AG20443 (cell line): ENCODE measurements at places on chromosomes 6 and 20.

- DNase-seq: peak; percentile 82
Observed at GRCh38 chr6:44074439-44074812, 52.8 kb downstream of the MRPL14 start.

DNA sequence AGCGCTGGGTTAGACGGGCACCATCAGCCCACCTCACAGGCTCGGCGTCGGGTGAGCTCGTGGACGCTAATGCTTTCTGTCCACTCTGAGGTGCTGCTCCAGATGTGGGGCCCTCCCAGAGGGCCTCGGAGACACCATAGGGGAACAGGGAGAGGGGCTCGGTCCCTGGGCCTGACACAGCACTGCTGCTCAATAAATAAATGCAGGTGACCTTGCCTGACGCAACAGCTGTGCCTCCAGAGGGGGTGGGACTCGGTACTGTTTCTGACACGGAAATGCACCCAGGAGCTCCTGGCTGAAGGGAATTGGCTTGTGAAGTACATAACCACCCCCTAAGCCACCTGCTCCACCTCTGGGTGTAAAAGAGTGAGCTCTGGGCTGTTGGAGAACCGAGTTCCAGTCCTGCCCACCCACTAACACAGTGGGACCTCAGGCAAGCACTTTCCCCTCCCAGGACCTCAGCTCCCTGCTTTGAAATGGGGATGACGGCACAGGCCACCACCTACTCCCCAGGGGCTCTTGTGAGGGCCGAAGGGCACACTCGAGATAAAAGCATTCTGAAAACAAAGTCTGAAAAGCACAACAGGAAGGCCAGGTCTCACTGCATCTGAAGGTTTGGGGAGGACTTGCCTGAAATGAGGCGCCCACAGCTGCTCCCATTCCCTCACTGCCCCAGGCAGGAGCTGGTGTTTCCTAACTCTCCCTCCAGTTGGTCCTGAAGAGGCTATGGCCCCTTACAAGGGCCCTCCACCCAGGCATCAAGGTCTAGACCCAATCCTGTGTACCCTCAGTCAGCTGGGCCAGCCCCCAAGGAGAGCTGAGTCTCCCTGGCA lies 6.7 kb downstream of the KCNK15 start:
- no peak for DNase-seq

DNA sequence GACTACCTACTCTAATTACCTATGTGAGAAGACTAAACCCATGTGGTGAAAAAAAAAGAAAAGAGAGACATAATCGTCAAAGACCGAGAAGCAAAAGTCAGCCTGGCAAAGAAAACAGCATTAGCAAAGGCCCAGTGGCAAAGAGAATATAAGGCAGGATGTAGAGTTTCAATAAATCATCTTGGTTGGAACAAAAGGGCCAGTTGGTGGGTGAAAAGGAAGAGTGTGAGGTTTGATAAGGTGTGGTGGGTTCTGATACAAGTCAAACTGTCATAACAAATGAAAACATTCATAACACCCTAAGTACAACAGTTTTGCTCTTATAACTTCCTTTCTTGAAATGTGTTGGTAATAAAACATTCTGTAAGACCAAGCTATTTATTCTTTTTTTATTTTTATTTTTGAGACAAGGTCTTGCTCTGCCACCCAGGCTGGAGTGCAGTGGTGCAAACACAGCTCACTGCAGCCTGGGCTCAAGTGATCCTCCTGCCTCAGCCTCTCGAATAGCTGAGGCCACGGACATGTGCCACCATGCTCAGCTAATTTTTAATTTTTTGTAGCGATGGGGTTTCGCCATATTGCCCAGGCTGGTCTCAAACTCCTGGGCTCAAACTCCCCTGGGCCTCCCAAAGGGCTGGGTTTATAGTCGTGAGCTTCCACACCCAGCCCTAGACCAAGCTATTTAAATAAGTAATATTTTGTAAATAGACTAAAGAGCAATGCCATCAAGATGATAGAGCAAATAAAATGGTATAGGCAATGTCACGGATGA lies 18.9 kb upstream of the GTF3C6 start:
- DNase-seq: no peak

DNA sequence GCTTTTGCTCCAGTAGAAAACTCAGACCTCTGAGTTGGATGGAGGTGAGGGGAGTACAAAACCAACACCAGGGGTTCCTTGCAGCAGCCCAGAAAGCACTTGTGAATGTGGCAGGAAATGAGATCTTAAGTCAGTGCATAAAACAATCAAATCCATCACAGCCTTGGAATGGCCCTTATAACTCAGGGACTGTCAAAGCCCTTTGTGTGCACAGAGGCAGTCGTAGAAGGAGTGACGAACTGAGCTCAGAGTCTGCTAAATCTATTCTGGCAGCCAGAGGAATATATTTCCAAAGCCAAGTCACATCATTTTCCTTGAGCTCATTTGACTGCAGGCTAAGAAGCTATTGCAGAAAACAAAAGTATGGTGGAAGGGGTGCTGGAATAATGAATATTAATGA lies 676.6 kb downstream of the DHX35 start:
- DNase-seq: no peak

GRCh38 chr20:44455126-44455525 lies 20.5 kb upstream of the TTPAL start:
- no peak for DNase-seq

DNA sequence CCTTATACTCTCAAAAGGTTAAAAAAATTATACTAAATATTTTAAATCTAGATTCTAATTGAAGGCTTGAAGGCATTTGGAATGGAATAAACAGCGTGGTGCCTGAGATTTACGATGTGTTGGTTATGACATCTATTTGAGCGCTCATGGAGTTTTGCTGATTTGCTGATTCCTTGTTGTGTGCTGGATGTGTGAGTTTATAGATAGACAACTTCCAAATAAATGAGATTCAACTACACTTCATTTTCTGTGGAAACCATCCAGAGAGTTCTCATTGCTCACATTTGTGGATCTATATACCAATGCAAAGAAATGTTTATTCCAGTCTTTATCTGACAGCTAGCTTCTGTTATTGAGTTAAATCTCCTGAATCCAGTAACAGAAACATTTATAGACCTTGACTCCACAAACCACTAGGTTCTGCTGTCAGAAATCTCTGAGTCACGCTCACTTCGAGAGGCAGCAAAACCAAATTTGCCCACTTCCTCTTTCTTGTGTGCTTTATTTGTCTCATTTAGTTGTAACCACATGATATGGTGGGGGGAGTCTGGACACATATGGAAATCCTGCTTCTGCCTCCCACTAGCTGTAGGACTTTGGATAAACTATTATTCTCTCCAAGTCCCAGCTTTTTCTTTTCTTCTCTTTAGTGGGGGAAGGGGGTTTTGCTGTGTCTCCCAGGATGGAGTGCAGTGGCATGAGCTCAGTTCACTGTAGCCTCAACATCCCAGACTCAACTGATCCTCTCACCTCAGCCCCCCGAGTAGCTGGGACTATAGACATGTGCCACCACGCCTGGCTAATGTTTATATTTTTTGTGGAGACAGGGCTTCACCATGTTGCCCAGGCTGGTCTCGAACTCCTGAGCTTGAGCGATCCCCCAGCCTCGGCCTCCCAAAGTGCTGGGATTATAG lies 54.5 kb downstream of the IPCEF1 start:
- peak; percentile 43 for DNase-seq

DNA sequence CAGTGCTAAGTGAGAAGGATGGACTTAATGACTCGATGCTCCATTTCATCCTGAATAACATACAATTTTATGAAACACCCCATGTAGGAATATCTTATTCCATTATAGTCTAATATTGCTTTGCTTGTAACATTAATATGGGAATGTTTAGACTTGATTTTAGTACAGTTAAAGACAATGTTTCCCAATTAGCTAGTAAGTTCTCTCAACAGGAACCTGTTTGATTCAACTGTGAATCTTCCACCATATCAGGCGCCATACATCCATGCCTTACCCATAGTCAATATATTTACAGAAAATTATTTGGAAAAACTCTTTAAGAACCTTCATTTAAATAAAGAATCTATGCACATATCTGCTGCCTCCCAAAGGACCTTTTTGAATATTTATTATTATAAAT lies 3.3 kb downstream of the NDRG3 start:
- DNase-seq: no peak

GRCh38 chr6:5498579-5498899 lies 237.2 kb downstream of the FARS2 start:
- DNase-seq: no peak

DNA sequence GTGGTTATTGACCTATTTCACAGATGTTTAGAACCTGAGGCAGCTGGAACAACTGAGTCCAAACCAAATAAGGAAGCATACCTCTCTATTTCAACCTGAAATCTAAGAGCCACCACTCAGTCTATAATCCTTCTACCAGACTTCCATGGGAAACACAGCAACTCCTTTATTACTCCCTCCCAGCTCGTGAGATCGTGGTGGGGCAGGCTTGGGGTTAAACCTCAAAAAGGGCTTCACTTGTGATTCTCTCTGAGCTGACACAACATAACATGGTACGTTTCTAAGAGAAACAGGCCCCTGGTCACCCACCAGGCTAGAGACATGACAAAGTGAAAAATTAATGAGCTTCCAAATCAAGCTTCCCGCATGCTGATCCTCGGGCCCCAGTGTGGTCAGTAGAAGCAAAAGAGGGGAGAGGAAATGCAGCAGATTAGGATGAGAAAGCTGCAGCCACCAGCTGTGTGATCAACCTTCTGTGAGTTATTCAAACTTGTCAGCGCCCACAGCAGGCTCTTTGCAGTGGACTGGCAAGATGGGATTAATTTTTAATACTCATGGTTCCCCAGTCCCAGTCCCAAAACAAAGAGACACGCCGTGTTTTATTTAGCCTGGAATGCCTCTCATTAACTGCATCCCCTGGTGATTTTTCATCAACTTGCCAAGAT lies 9.3 kb downstream of the PKHD1 start:
- DNase-seq: no peak

DNA sequence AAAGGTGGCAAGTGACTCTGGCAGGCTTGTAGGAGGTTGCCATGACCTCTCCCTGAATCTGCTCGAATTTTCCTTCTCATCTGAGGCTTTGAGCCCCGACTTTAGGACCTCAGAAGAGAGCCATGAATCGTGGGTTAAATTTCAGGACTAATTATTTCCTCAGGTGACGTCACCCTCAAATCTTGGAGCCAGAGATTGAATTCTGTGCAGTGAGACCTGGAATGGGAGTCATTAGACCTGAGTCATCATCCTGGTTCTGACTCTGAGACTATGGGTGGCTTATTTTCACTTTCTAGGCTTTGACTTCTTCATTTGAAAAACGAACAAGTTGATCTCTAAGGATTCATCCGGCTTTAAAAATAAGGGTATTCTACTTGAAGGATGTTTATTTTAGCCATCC lies 48.5 kb upstream of the PDYN start:
- peak; percentile 83 for DNase-seq

- no peak for DNase-seq
Observed at GRCh38 chr20:45152405-45152804, 22.3 kb upstream of the PI3 start.

GRCh38 chr6:168650671-168651111 lies 209.7 kb downstream of the SMOC2 start:
- no peak for DNase-seq

DNA sequence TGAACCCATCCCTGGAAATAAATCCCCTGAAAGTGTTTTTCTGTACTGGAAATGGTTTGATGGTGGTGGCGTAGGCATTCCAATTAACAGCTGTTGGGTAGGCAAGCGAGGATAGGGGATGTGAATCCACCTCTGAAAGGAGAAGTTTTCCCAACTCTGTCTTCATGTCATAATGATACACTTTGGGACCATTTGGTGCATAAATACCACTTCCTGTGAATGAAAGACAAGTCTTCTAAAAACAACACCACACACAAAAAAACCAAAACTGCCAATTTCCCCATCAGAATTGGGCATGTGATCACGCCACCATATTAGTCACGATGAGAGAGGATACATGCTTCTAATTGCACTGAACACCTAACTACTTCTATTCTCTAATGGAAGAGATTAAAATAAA lies 6.4 kb downstream of the VNN2 start:
- no peak for DNase-seq

DNA sequence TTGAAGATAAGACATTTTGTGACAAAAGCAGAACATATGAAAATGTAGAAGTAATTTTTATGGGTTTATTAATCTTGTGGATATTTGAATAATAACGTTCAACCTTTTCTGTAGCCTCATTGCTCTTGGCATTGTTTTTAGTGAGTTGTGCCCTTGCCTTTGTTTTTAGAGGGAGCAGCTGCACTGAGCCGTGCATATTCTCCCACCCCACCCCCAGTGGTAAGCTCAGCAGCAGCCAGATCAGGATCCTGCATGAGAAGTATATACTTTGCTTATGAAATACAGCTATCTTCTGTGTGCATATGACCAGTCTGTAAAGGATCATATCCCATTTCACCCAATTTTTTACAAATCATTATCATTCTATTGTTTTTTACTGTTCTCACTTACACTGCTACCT lies 184.2 kb downstream of the COL9A1 start:
- DNase-seq: no peak

DNA sequence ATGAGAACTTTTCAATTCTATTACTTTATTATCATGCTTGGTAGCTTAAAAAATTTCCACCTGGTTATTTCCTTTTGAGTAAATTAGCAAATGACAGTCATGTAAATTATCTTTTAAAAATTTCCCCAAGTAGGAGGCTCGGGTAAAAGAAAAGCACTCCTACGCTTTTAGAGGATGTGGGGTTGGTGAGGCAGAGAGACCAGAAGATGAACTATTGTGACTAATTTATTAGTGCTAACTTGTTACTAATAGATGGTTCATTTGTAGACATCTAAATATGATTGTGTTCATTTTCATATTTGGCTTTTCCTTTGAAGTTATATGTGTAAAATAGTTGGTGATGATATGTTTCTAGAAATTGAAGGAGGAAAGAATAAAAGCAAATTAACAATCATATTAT lies 27.0 kb downstream of the ZNF292 start:
- no peak for DNase-seq

GRCh38 chr6:22363166-22363713 lies 66.4 kb upstream of the PRL start:
- no peak for DNase-seq

DNA sequence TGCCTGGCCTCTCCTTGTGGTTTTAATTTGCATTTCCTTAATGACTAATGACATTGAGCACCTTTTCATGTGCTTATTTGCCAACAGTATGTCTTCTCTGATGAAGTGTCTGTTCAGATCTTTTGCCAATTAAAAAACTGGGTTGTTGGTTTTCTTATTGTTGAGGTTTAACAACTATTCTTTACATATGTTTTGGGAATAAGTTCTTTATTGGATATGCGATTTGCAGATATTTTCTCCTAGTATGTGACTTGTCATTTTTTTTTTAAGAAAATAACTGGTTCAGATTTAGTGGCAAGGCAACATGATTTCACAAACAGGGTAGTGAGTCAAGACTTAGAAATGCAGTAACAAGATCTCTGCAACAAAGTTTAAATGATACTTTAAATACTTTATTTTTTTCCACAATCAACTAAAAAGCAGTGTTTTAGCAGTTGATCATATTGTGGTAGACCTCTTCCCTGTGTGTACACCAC lies 67.8 kb downstream of the TIAM2 start:
- peak; percentile 63 for DNase-seq

DNA sequence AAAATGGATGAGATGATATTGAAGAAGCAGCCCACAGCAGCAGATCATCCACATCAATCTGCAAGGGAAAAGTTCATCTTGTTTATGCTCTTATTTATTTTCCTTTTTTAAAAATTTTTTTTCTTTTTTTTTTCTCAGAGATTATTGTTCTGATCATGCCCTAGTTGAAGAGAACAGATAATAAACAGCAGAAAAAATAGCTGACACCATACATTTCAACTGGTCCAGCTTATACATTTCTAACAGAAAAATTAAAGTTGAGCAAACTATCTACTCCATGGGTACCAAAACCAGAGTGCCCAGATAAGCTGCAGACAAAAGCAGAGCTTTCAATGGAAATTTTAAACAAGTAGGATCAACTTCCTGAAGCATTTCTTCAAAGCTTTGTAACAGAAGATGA lies 9.3 kb downstream of the KIAA0319 start:
- DNase-seq: no peak
